ENCODE measurements at places on chromosomes 12 and 14.

GRCh38 chr12:104538891-104539462, 82.2 kb downstream of the CHST11 start:
- DNase-seq = no peak

- DNase-seq = no peak
These were observed 34.7 kb downstream of the FOS start for GRCh38 chr14:75313294-75313693.

- DNase-seq = no peak
These were observed 381.4 kb downstream of the APAF1 start for GRCh38 chr12:99026332-99027054.

- no peak for DNase-seq
These were observed 208.3 kb downstream of the EXOC5 start for GRCh38 chr14:57060276-57060955.

DNA sequence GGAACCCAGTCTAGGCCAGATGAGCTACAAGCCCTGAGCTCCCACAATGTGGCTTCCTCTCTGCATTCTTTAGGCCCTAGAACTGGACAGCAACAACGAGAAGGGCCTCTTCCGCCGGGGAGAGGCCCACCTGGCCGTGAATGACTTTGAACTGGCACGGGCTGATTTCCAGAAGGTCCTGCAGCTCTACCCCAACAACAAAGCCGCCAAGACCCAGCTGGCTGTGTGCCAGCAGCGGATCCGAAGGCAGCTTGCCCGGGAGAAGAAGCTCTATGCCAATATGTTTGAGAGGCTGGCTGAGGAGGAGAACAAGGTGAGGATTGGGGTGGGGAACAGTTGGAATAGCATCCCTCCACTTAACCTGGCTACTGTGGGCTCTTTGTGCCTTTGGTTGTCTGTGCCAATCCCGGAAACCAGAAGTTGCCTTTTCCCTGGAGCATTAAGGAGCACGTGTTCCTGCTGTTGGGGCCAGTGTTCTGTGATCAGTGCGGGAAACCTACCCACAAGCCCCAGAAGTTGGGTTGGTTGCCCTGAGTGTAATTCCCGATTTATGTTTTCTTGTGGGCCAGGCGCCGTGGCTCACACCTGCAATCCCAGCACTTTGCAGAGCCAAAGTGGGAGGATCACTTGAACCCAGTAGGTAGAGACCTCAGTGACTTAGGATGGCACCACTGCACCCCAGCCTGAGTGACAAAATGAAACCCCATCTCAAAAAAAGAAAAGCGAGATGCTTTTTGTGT, 6.4 kb downstream of the FKBP4 start:
- DNase-seq = no peak

GRCh38 chr12:131803961-131804521, 24.2 kb upstream of the MMP17 start:
- DNase-seq = no peak

- no peak for DNase-seq
These were observed 79.7 kb downstream of the FGD4 start for GRCh38 chr12:32478858-32479725.

GRCh38 chr14:83255727-83256090, 1722.1 kb upstream of the SEL1L start:
- DNase-seq = no peak

DNA sequence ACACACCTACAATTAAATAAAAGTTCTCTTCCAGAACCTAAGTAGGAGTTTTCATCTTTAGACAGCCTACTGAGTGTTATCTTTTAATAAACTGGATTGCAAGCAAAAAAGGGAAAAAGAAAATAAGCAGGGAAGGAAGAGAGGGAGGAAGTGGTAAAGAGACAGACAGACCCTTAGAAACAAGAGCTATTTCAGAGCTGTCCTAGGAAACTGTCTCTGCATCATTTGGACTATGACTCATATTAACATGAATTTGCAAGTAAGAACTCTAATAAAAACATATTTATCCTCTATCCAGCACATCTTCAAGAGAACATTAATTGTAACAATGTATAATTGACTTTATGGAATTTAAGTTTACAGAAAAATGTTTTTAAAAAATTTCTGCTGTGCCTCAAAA, 438.8 kb upstream of the USP15 start:
- DNase-seq = no peak

GRCh38 chr12:70843363-70843762, 77.2 kb downstream of the PTPRR start:
- DNase-seq = no peak

GRCh38 chr14:91138511-91139359, 24.9 kb downstream of the DGLUCY start:
- DNase-seq = no peak

DNA sequence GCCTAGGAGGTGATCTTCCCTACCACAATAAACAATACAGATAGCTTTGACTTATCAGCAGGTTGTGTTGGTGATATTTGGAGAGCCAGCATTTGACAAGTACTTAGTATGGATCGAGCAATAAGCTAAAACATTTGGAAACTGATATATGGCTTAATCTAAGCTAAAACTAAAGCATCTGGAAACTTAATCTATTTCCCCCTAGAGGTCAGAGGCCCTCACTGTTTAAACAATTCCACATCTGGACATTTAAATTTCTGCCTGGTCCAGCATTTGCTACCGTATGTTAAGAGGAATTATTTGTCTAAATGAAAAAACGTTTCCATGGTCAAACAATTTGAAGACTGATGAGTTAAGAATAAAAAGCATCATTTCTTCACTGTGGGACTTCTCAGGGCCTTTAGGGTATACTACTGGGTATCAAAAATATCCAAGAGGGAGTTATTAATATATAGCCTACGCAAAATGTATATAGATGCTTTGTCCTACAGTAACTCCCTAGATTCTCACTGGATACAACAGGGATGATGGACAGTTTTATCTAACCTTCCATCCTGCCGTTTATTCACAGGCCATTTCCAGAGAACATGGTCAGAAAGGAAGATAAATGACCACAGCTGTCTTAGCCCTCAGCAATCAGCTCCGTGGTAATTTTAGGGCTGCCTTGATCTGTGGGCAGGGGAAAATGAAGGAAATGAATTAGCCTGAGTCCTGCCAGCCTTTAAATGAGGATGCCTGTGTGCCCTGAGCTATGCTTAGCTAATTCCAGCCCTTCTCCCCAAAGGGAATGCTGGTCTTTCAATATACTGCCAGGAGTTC, 135.4 kb upstream of the NUDT4 start:
- no peak for DNase-seq

GRCh38 chr14:72380456-72380855, 448.2 kb downstream of the RGS6 start:
- DNase-seq = no peak

DNA sequence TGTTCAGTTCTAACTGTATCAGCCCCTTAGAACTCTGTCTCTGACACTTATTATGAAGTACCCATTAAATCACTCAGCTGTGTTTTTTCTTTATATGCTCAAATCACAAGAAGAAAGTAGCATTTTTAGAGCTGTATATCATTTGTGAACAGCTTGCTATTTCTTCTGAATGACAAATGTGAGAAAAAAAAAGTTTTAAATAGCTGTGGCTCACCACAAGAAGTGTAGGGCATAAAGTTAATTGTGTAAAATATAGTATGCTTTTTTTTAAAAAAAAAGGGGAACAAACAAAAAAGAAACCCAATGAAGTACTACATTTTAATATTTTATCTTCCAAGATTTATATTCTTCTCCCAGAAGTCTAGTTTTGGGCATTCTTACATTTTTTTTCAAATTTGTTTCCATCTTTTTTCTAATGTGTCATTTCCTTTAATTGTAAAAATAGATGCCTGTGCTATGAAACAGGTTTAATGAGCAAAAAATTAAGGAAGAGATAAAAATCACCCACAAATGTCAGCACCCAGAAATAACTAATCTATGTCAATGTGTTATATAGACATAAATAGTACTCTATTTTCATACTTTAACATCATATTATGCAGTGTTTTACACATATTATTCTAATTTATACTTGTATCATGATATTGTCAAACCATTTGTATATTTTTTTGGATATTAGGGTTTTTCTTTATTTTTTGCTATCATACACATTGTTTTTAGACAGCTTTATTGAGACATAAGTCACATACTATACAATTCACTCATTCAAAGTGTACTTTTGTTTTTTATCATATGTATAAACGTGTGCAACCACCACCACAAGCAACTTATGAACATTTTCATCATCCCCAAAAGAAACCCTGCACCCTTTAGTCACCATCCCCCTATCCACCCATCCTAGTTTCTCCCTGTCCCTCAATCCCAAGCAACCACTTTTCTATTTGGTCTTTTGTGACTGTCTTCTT, 22.4 kb upstream of the LRRK2 start:
- DNase-seq = no peak

GRCh38 chr12:122979908-122980182, 636 bp upstream of the ARL6IP4 start:
- no peak for DNase-seq

- no peak for DNase-seq
These were observed 183.9 kb downstream of the ETV6 start for GRCh38 chr12:11833174-11833895.

- DNase-seq = no peak
These were observed 79.9 kb downstream of the ARF6 start for GRCh38 chr14:49972823-49973222.

GRCh38 chr12:110741341-110742095, 1.2 kb downstream of the PPP1CC start:
- no peak for DNase-seq

GRCh38 chr12:120012067-120012621, 23.1 kb downstream of the BICDL1 start:
- no peak for DNase-seq

DNA sequence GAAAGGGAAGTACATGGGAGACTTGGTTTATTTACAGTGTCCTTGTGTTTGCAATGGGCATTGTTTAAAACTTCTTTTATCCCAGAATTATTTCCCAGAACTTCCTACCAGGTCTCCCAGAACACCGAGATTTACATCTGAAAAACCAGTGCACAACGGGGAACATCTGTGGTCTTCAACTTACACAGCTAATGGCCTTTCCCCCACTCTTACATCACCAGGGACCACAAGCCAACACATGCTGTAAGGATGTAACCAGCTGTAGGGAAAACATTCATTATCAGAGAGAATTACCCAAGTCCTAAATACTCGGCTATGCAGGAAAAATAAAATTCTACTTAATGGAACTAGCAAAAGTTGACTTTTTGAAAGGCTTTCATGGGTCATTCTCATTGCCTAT, 267.6 kb downstream of the DUSP6 start:
- no peak for DNase-seq

DNA sequence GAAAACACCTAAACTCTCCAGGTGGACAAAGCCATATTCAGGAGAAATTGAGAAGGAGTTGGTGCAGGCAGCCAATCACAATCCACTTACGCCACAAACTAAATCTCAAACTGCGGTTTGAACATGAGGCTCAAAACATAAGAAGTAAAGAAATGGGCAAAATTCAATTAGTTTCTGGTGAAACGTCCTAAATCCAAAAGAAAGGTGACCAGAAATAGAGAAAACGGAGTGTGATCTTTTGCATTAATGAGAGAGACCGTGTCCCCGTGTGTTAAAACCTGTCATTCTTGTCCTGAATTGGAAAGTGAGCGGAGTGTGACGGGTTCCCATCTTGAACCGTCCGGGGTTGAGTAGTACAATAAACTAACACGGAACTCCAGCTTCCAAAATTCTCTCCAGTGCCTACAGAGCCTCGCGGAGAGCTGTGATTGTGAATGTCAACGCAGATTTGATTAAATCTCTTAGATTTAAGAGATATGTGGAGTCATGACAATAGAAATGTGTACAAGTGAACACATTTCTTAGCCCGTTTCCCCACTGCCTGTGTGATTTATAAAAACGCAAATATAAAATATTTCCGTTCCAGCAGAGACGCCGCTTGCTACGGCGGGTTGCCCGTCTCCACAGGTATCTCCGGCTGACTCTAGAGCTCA, 595 bp upstream of the METAP2 start:
- no peak for DNase-seq

DNA sequence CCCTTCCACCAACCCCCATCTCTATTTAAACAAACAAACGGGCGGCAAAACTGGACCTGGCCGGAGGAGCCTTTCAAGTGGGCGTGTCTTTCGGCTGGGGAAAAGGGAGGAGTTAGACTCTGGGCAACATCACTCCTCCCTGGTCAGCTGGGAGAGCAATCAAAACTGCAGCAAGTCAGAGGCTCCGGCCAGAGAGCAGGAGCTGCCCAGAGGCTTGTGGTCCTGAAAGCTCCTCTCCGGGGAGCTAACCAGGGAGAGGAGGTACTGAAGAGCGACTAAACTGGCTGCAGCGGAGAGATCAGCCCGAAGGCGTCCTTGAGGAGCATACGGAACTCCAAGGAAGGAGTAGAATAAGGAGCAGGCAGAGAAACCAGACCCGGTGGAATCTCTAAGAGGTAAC, at the start of gene NEUROD4:
Gene NEUROD4, plus strand, starts transcription at position 191 of the 400 bp plus-strand sequence. CDS start 6,466 bp downstream, outside the sequence.
- no peak for DNase-seq

GRCh38 chr14:38207377-38207735, 348 bp upstream of the SSTR1 start:
- no peak for DNase-seq

- no peak for DNase-seq
These were observed 12.4 kb downstream of the LRRC10 start for GRCh38 chr12:69598174-69598753.

- DNase-seq = no peak
These were observed 2.4 kb upstream of the KIF26A start for GRCh38 chr14:104135904-104136471.

Data from vagina (tissue), 2 donors.